Effector CD8-positive, alpha-beta T cell (primary cell): ENCODE measurements at places on chromosomes 13 and 19.
A peak's percentile ranks its signal among the peaks of the same experiment; 100 is the strongest.

- DNase-seq = no peak
Observed at GRCh38 chr13:48492096-48492440, 40.8 kb downstream of the RCBTB2 start.

DNA sequence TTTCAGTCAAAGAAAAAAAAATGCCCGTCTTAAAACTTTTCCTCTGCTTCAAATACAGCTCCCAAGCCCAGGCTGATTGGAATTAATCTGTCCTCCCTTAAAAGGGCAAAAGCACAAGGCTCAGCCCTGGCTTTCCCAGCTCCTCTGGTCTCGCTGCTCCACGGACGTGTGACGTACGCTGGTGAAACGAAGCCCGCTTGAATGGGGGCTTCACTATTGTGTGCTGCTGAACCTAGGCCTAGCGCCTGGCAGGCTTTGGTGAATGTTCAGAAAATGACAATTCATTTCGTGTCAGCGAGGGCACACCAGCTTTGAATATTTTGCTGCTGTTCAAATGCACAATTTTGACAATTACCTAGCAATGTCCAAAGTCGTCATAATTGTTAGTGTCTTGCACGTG lies 615 bp upstream of the ZNF135 start:
- no peak for DNase-seq

DNA sequence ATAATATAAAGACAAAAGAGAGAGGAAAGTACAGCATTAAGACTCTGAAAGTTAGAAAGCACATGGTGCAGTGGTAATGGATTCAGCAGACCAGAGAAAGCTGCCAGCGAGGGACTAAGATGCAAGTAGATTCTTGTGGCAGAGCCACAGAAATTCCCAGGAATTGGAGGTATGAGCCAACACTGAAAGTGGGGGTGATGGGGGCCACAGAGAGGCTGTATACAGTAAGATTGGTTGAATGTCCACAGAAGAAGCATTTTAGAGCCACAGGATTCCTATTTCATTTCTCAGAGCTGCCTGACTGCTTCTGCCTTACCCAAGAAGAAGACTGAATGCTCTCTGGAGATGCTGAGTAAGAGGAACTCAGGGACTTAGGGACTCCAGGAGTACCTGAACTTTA lies 295.0 kb downstream of the LMO7 start:
- no peak for DNase-seq

GRCh38 chr19:50323782-50324133 lies 5.4 kb downstream of the KCNC3 start:
- no peak for DNase-seq

- DNase-seq = no peak
Observed at GRCh38 chr13:47399599-47399998, 502.7 kb upstream of the HTR2A start.

GRCh38 chr19:1945899-1946298 lies 4.9 kb downstream of the CSNK1G2 start:
- DNase-seq = peak; percentile 22

DNA sequence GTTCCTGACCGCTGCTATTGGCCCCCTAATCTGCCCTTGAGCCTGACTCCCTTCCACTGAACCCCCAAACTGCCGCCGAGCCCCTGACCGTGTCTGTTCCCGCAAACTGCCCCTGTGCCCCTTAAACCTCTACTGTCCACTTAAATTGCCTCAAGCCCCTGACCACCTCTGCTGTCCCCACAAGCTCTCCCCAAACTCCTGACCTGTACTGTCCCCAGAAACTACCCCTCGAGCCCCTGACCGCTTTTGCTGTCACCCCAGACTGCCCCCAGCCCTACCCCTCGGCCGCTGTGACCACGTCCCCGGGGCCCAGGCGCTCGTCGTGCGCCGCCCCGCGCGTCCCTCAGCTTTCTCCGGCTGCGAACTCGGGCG lies 382 bp downstream of the ZNF77 start:
- DNase-seq = no peak

DNA sequence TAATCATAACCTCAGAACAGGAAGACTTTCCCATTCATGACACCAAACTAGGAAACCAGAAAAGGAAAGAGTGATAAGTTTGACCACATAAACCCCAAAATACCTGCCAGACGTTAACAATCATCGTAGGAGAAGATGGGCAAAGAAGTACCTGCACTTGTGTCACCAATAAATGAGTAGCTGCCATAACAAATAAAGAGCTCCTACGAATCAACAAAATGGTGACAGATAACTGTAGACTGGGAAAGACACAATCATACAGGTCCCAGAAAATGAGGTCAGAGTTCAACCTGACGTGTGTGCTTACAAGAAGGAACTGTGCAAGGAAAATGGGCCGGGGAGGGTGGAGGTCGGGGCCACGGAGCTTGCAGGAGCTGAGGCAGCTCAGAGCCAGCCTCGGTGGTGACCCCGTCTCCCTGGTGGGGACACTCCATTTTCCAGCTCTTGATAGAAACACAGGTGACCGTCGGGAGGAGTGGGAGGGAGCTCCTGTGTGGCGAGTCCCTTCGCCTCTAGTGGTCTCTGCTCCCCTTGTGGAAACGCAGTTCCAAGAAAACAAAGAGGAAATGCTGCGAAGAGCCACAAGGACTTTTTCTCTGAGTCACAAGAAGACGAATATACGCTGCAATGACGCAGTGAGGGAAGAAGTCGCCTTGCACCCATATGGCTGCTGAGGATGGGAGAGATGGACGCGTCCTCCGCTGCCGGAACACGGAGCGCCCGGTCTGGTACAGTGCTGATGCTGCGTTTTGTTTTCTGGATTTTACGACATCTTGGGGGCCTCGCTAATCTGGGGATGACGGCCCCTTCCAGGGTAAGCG lies 9.5 kb downstream of the PIP5K1C start:
- DNase-seq = no peak

DNA sequence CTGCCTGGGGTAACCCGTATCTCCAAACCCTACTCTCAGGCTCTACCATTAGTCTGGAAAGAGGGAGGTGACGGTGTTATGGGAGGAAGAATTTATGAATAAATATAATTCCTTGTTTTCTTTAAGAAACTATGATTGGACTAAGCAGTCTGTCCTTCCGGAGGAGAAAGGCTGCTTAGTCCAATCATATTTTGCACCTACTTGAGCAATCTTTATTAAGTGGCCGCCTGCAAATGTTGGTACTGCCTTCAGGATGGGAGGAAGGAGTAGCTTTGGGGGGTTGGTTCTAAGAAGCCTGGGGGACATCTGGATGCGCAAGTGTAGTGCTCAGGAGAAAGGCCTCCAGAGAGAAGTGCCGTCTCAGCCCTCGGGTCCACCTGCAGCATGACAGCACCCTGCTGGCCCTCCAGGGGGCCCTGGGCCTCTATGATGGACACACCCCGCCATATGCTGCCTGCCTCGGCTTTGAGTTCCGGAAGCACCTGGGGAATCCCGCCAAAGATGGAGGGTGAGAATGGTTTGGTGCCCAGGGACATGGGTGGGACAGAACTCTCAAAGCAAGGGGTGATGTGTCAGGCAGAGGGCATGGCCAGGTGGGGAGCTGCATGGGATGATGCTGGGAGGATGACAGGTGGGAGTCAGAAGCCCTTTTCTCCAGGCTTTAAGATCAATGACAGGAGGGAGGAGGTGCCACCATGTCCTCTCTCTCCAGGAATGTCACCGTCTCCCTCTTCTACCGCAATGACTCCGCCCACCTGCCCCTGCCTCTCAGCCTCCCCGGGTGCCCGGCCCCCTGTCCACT lies 4.1 kb downstream of the ACP4 start:
- no peak for DNase-seq

DNA sequence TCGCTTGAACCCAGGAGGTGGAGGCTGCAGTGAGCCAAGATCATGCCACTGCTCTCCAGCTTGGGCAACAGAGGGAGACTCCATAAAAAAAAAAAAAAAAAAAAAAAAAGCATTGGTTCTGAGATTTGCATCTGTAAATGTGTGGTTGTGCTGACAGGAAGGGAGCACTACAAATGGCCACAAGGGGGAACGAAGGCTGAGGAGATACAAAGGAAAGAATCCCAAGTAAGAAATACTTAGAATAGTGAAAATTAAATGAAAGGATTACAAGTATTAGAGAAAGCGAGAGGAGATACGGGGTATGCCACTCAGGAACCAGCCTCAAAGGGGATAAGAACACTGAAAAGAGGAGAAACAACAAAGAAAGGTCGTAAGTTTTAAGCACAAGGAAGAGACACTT lies 284.9 kb downstream of the KLF12 start:
- no peak for DNase-seq

DNA sequence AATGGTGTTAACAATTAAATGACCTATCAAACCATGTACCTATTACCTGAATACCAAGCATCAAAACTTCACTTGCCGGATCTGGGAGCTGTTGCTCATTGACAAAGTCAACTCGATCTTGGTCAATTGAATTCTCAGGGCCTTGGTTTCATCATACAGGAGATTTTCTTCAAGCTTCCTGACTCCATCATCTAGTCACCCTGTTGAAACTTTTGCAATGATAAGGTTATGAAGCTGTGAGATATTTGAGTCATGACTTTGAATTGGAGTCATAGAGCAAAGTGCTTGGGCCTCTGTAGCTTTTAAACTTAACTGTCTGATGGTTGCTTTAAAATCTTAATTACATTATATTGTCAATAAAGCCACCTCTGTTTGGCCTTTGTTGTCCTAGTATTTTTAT lies 260.9 kb downstream of the COG6 start:
- no peak for DNase-seq

- no peak for DNase-seq
Observed at GRCh38 chr13:112101360-112101930, 34.5 kb downstream of the SOX1 start.

DNA sequence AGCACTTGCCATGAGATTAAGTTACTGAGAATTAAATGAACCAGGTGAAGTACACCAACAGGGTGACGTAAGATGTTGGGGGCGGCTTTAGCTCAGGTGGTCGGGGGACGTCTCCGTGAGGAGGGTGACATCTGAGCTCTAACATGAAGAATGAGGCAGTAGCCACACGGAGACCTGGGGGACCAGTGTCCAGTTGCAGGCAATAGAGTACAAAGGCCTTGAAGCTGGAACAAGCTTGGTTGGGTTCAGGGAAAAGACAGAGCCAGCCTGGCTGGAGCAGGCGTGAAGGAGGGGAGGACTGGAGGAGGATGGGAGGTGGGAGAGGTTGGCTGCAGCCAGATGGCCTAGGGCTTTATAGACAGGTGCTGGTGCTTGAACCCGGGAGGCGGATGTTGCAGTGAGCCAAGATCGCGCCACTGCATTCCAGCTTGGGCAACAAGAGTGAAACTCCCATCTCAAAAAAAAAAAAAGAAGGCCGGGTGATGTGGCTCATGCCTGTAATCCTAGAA lies 1.6 kb downstream of the SPINT2 start:
- no peak for DNase-seq

DNA sequence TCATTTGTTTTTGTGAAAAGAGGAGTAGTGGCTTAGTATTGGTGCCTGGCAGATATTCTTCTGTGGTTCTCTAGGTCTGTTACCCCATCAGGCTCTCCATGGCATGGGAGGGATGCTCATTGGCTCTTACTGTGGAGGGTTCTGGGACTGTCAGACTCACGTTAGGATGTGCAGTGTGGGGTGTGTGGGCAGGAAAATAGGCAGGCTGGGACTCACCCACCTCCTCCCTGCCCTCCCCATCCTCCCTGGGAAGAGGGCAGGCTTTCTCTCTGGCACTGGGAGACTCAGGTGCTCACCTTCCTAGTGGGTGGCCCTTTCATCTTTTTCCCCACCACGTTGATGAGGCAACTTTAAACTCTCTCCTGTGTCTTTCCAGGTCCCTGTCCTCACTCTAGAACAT lies 44.2 kb downstream of the ZNF536 start:
- no peak for DNase-seq

DNA sequence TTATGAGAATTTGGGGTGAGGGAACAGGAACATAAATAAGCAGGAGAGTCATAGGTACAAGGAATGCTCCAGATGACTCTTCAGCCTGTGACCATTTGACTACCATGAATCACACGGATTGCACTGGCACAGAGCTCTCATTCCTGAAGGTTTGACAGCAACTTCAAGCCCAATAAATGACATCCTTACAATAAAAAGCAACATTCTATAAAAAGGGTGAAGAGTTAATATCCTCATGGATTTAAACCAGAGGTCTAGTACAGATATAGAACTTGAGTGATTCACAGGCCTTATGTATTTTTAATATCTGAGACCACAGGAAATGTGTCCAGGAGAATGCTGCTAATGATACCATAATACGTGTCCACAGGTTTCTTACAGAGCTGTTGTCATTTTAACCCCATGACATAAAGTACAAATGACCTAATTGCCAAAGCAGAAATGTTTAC lies 158.1 kb downstream of the IRS2 start:
- DNase-seq = no peak

GRCh38 chr19:40407714-40408597 lies 5.2 kb downstream of the PRX start:
- DNase-seq = no peak

GRCh38 chr13:50993934-50994333 lies 84.3 kb downstream of the RNASEH2B start:
- no peak for DNase-seq

DNA sequence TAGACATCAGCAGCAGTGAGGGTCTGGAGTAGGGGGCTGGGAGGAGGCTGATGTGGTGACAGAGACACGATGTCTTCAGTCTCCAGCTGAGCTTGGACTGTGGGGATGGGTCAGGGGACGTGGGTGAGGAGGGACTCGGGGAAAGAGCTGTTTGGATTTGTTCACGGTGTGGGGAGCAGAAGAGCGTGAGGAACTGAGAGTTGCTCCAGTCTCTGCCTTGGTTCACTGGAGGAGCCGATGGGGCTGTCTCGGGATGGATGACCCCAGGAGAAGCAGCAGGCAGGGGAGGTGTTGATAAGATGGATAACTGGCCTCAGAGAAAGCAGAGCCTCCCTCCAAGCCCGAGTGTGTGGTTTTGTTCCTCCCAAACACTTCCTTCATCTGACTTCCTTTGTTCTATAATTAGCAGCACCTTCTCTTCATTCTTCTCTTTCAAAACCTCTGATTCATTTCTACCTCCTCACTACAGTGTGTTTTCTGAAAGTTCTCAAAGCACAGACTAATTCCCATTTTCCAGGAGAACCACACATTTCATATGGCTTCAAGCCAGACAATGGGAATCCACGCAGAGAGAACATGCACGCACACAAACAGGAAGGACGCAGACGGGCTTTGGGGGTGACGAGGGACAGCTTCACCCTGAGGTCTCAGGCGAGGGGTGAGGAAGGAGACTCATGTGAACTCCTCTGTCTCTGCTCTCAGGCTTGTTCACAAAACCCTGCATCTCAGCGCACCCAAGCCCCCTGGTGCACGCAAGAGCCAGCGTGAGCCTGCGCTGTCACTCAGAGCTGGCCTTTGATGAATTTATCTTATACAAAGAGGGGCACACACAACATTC lies 18.6 kb downstream of the LAIR2 start:
- no peak for DNase-seq
